ENCODE measurements at places on chromosomes 4 and X.
A peak's percentile ranks its signal among the peaks of the same experiment; 100 is the strongest.

- DNase-seq = peak; percentile 79
These were observed 923 bp upstream of the CPEB2 start for GRCh38 chr4:15001248-15001868.

GRCh38 chr4:35700663-35701062, 543.7 kb downstream of the ARAP2 start:
- DNase-seq = no peak

DNA sequence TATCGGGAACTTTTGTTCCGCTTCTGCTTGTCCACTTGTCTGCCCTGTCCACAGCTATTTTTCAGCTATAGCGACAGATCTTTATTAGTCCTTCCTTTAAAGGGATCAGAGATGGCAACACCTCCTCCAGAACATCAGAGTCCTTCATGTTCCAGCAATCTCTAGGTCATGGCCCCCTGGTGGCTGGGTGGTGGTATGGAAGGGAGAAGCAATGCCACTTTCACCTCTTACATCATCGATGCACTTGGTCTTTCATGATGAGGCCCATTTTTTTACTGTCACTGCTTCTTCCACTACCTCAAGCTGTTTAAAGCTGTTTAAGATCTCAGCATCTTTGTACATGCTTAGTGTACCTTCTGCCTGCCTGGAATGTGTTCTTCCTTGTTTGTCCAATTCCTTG, 106.7 kb downstream of the ARHGAP6 start:
- DNase-seq = no peak

- no peak for DNase-seq
These were observed 115.7 kb upstream of the LSM6 start for GRCh38 chr4:146059865-146060264.

GRCh38 chrX:124346117-124346876, at the start of gene SH2D1A:
Gene SH2D1A (plus strand): TSS chrX:124346563. CDS start chrX:124346643, 80 bp downstream.
- no peak for DNase-seq

GRCh38 chr4:155042014-155042413, 166.4 kb upstream of the NPY2R start:
- no peak for DNase-seq

DNA sequence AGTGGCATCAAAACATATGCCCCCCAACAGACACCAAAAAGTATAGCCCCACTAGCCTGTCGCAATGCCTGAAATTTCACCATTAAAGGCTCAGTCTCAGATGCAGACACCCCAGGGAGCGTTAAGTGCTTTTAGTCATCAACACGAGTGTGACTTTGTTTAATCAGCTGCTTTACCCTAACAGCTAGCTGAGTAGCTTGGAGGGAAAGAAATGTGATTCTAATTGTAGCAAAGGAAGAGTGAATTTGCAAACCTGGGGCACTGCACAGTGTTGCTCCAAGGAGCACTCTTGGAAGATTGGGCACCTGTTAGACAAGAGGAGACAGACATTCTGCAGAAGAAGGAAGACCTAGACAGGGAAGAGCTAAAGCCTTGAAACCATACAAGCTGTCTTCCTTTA, 145.1 kb downstream of the BEND2 start:
- DNase-seq = no peak

GRCh38 chr4:121041307-121042090, 30.8 kb downstream of the NDNF start:
- DNase-seq = no peak

GRCh38 chr4:62399242-62399641, 1199.1 kb downstream of the ADGRL3 start:
- DNase-seq = no peak

GRCh38 chrX:82230013-82230412, 1028.1 kb downstream of the SH3BGRL start:
- no peak for DNase-seq
